ENCODE measurements at places on chromosomes 12 and 14.

DNA sequence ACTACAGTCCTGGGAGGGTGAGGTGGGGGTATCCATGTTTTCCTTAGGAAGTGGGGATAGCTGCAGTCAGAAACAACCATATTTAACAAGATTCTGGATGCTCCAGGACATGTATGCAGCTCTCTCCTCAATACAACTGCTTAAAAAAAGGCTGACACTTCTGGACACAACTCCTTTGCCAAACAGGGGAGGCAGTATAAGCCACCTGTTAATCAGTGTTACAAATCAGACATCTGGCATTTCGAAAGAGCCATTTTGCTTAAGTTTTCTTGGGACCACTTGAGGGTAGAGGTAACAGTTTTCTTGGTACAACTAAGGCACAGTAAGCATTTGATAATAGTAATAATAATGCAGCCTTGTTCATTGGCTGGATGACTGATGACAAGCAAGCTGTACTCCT, 47.1 kb downstream of the RPGRIP1 start:
- DNase-seq, result peak; percentile 24
- no peaks in the 10 kb centered on the region for H3K27me3 ChIP-seq
- H3K4me3 ChIP-seq, result no peak overlapping the region
- H3K27ac ChIP-seq, result no peak overlapping the region
- no peaks in the 10 kb centered on the region for H3K36me3 ChIP-seq

- DNase-seq, result no peak
- H3K27ac ChIP-seq, result no peak overlapping the region
- H3K36me3 ChIP-seq, result peaks cover 47% of the 10 kb centered on the region
- H3K4me3 ChIP-seq, result no peak overlapping the region
- H3K4me1 ChIP-seq, result no peaks in the 10 kb centered on the region
- H3K27me3 ChIP-seq, result no peaks in the 10 kb centered on the region
Measured at GRCh38 chr12:132582058-132582420, 28.3 kb downstream of the LRCOL1 start.

DNA sequence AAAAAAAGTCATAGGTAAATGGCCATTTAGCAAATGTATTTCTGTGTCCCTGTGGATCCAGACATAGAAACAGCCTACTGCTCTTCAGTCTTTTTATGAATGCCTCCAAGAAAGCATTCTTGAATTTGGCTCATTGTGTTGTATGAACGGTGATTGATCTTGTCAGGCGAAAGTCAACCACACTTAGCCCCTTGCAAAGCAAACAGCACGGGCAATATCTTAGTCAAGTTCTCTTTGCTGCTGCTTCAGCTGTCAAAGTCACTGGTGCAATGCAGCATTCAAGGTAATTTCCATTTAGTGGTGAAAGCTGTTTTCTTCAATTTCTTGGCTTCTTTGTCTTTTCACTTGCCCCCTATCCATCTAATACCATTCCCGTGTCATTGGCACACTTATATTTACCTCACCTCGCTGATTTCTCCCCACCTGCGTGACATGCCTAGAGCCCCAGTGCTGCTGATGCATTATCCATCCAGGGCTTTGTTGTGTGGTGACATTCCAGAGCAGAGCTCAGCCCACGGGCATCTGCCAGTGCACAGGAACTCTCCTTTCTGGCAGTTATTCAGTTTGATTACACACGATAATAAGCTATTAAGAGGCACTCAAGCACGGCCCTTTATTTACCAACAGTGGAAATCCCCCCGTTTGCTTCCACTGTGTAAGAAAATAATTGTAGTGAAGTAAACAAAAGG, 362.3 kb upstream of the NOVA1 start:
- H3K4me1 ChIP-seq, result no peaks in the 10 kb centered on the region
- no peak overlapping the region for H3K4me3 ChIP-seq
- no peak for DNase-seq
- no peak overlapping the region for H3K27ac ChIP-seq
- H3K27me3 ChIP-seq, result no peaks in the 10 kb centered on the region
- H3K36me3 ChIP-seq, result no peaks in the 10 kb centered on the region

- no peak for DNase-seq
- no peak overlapping the region for H3K27ac ChIP-seq
- no peaks in the 10 kb centered on the region for H3K36me3 ChIP-seq
- peaks cover 2% of the 10 kb centered on the region for H3K27me3 ChIP-seq
- H3K4me3 ChIP-seq, result no peak overlapping the region
Measured at GRCh38 chr14:95953111-95953724, 76.6 kb downstream of the TUNAR start.

- H3K27me3 ChIP-seq, result no peaks in the 10 kb centered on the region
- H3K4me1 ChIP-seq, result no peaks in the 10 kb centered on the region
- H3K27ac ChIP-seq, result no peak overlapping the region
- no peak overlapping the region for H3K4me3 ChIP-seq
- no peak for DNase-seq
Measured at GRCh38 chr12:28575593-28576205, 385.4 kb downstream of the CCDC91 start.

GRCh38 chr12:124928095-124928911, 13.9 kb upstream of the UBC start:
- H3K27me3 ChIP-seq, result no peaks in the 10 kb centered on the region
- no peaks in the 10 kb centered on the region for H3K36me3 ChIP-seq
- H3K4me3 ChIP-seq, result peak overlapping the region; percentile 89
- H3K27ac ChIP-seq, result no peak overlapping the region
- peaks cover 4% of the 10 kb centered on the region for H3K4me1 ChIP-seq

- H3K4me1 ChIP-seq, result no peaks in the 10 kb centered on the region
- DNase-seq, result no peak
- H3K4me3 ChIP-seq, result no peak overlapping the region
Measured at GRCh38 chr12:41460906-41461305, 272.8 kb downstream of the PDZRN4 start.

Measured in common myeloid progenitor, CD34-positive (primary cell).